ENCODE measurements at places on chromosomes 1 and 21.

- no peak for DNase-seq
Observed at GRCh38 chr1:15259622-15260007, 12.6 kb downstream of the FHAD1 start.

GRCh38 chr1:68132426-68133130, 82.2 kb upstream of the DIRAS3 start:
- no peak for DNase-seq

GRCh38 chr1:164969253-164969652, 387.3 kb downstream of the LMX1A start:
- no peak for DNase-seq

- peak; percentile 79 for DNase-seq
Observed at GRCh38 chr1:226110249-226111097, 48.0 kb downstream of the H3-3A start.

GRCh38 chr1:35894183-35894582, 11.2 kb downstream of the AGO1 start:
- no peak for DNase-seq

- no peak for DNase-seq
Observed at GRCh38 chr1:110787328-110788071, 85.4 kb upstream of the CD53 start.

- no peak for DNase-seq
Observed at GRCh38 chr1:19078536-19078935, 122.1 kb upstream of the IFFO2 start.

- DNase-seq, result no peak
Observed at GRCh38 chr1:109365642-109366204, 32.0 kb downstream of the SORT1 start.

GRCh38 chr21:44297525-44298290, 2.1 kb upstream of the PFKL start:
- peak; percentile 86 for DNase-seq

- DNase-seq, result no peak
Observed at GRCh38 chr1:169844941-169845608, 48.6 kb downstream of the SCYL3 start.

DNA sequence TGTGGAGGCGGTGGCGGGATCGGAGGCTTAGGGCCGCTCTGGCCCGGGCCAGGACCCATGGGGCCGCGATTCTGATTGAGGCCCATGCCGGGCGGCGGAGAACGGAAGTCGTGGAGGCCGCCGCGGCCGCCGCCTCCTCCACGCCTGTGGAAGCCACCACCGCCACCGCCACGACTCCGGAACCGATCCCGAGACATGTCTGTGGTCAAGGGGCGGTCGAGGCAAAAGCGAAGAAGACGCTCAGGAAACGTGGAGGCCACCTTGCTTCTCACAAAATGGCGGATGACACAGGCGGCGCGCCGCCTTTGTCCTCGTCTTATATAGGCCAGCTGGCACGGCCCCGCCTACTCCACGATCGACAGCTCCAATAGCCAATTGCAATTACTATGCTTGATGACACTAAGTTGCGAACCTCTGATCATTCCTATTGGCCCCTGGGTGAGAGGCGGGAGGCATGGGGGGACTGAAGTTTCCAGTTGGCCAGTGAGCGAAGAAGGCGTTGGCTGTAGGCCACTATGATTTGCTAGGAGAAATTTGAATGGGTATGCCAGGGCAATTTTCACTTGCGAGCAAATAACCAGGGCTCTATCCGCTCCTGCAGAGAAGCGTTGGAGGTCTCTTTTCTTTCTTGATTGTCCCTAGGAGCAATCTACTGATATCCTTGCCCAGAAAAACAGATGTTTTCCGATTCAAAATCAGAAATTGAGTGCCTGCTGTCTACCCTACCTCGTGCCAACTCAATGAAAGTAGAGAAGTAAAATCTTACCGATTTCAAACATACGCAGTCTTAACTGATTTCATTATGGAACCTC, at the start of gene SFPQ:
SFPQ (minus strand) TSS at position 293 of the 812 bp plus-strand sequence; CDS start at position 197, 96 bp downstream.
- DNase-seq, result peak; percentile 99

DNA sequence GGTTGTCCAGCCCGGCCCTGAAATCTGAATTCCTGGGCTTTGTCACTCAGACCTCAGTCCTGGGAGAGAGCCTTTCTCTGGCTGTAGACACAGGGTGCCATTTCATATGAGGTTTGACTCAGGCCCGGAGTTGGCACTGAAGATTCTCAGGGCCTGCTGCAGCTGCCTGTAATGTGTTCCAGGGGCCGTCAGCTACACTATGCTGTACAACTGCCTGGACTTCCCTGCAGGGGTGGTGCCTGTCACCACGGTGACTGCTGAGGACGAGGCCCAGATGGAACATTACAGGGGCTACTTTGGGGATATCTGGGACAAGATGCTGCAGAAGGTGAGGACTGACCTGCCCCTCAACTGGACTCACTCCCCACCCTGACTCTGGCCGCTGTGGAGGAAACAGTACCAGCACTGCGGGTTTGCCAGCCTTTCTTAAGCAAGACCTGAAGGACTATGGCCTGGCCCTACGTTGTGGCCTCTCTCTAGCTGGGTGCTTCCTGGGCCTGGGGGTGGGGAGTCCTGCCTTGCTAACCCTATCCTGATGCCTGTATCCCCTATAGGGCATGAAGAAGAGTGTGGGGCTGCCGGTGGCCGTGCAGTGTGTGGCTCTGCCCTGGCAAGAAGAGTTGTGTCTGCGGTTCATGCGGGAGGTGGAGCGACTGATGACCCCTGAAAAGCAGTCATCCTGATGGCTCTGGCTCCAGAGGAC, 18.9 kb downstream of the FAAH start:
- DNase-seq, result no peak

DNA sequence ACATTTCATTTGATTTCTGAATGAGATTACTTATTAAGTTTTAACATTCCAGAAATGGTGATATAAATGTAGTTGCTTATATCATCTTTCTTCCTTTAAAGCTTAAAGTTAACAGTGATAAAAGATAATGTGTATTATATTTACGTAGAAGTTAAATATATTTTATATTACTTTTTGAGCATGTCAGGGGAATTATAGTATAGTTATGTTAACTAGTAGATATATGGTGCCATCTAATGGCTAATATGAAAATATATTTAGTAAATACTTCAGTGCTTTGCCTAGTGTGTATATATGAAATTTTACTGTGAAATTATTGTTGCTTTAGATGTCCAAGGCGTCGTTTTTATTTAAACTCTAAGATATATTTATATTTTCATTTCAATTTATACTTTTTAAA, 51.5 kb downstream of the SYT14 start:
- DNase-seq, result no peak

DNA sequence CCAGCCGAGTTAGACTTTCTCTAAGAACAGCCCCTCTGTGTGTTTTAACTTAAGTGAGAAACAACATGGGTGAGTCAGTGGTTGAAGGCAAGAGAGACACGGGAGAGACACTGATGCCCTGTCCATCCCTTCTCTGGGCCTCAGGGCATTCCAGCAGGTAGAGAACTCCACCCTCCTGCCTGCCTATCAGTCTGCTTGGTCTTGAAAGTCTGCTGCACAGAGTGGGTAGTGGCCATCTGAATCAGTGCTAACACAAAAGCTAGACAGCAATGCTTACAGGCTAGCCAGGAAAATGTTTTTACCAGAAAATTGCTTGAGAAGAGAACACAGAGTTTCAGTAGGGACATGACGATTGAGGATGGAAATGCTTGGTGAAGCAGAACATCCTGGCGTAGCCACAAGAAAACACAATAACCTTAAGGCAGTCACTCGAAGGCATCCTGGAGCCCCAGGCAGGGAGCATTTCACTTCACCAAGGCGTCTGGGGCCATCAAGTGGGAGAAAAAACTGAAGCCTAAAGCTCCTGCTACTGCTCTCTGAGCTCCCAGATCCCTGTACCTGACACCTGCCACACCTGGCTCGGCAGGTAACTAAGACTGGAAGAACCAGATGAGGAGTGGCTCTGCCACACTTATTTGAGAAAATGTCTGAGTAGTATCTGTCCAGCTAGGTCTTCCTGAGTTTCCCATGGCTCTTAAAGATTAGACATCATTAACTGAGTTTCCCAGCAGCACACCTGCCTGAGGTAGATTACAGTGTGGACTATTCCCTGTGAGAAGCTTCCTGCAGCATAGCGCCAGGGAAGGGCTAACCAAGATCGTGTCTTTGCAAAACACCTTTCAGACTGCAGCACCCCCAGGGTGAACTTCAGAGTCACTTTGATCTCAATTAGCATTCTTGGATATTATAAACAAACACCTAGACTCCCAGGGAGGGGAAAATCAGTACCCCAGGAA, 18.1 kb upstream of the LBR start:
- DNase-seq, result peak; percentile 33

DNA sequence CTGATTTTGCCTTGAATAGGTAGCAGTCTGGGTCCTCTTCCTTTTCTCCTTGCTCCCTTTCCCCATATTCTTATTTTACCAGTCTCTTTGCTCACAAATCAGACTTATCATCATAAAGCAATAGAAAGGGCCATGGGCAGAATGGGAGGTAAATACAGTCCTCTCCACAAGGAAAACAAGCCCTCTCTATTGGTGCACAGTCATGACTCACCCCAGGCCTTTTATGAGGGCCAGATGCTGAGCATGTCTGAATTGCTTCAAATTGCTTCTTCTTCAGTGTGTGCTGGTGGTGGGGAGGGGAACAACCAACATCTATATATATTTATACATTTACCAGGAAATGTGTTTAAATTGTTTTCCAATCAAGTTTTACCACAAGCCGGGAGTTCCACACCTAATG, 75.2 kb downstream of the GFI1 start:
- no peak for DNase-seq

GRCh38 chr1:70168283-70168682, 37.1 kb downstream of the LRRC40 start:
- DNase-seq, result no peak

DNA sequence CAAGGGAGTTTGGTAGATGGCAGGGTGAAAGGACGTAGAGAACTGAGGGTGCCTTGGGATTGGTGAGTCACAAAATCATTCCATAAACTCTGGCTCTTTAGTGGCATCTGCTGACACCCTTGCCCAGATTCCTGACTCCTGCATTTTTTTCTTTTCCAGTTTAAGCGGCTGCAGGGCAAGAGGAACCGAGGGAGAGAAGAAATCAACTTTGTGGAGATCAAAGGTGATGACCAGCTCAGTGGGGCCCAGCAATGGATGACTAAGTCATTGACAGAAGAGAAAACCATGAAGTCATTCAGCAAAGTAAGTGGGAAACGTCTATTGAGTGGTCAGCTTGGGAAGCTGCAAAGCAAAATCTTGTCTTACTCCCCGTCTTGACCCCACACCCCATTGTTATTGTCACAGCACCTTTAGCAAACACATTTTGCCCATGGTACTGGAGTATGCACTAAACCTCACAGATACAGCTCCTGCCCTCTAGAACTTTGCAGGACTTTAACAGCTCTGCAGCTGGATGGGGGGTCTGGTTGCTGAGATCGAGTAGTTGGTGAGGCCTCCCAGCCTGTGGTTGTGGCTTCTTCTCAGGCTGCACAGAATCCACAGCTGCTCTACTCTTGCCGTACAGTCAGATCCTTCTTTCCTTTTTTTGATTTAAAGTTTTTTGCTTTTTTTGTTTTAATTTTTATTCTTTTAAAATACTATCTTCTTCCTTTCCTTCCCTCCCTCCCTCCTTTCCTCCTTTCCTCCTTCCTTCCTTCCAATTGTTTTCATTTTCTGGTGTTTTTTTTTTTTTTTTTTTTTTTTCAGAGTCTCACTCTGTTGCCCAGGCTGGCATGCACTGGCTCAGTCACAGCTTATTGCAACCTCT, 21.9 kb downstream of the SH2D2A start:
- DNase-seq, result no peak

DNA sequence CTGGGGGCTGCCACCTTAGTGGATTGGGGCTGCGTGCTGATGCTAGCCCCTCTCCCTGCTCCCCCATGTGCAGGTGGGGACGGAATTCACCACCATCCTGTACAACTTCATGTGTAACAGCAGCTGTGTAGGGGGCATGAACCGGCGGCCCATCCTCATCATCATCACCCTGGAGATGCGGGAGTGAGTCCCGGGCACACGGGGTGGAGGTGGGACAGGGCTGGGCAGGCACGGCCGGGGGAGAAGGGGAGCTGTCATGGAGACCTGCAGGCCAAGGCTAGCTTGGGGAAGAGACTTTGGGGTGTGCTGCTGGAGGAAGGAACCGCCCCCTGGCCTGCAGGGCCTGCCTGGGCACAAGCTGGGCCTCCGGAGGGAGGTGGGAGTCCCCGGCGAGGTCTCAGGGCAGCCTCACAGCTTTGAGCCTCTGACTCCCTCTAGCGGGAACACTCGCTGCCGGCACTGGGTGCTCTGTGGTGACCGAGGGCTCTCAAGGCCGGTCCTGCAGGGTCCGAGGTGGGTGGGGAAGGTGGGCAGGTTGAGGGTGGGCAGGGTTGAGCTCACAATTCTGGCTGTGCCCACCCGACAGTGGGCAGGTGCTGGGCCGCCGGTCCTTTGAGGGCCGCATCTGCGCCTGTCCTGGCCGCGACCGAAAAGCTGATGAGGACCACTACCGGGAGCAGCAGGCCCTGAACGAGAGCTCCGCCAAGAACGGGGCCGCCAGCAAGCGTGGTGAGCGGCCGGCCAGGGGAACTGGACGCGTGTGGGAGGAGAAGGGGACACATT, 25.0 kb upstream of the CCDC27 start:
- DNase-seq, result peak; percentile 53

GRCh38 chr1:206896261-206896660, 982 bp upstream of the IL24 start:
- DNase-seq, result no peak

DNA sequence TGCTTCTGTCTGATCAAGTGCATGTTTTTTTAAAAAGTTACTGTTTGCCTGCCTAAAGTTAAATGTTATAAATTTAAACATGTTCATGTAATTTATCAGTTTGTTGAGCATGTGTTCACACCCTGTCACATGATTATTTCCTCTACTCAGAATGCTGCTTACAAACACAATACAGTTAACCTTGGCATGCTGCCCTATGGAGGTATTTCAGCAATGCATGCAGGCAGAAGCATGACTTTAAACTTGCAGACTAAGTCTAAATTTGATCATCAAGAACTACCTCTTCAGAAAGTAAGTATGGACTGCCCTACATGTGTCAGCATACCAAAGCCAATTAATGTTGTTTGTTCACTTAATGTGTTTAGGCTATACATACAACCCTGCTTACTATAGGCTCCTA, 161.6 kb downstream of the LRRC40 start:
- no peak for DNase-seq

DNA sequence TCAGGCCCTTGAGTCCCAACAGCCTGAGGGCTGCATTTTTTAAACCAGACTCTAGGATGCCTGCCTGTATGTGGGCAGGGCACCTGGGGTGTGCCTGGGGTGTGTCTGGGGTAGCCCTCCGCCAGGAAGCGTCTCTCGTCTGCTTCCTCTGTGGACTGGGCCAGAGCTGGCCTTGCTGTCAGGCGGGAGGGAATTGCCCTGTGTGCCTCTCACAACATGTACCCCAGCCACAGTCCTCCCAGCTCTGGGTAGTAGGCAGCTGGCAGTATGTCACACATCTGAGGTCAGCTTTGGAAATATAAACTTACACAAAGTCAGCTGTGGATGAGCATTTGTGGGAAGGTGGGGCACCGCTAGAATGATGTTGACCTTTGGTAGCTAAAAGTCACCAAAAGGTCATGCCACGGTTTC, 13.0 kb downstream of the TRAF5 start:
- DNase-seq, result no peak
